Progenitor cell of endocrine pancreas (in vitro differentiated cells): ENCODE measurements at places on chromosomes 3 and 15. TPM values are rescaled to one million over a fixed set of nuclear protein-coding genes. Genes with fewer than 3 reads are reported as not detected.

DNA sequence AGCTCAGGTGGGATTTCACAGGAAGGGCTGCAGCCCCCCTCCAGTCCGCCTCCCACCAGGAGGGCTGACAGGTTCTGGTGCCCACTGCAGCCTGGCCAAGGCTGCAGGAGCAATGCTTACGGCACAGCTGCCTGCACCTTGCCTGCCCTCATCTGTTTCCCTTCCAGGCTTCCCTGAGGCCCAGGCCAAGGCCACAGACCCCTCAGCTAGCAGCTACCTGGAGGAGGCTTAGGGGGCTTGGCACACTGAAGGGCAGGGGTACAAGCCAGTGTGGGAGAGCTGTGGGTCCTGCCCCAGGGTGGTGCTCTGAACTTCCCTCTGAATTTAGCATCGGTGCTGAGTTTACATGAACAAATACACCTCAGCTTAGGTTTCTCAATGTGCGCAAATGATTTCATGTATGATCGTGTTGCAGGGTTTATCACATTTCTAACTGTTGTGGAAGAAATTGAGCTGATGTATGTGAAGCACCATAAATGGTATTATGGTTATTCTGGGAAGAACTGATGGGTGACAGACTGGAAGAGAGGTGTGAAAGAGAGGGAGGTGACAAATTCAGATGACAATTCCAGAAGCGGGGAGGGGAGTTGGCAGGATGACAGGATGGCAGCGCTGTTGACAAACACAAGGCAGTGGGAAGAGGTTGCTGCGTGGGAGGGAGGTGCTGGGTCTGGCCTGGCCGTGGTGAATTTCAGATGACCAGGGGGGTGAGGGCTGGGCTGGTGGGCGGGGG, 6.1 kb downstream of the RHCG start:
- no peaks in the 10 kb centered on the region for H3K4me1 ChIP-seq
- peaks cover 70% of the 10 kb centered on the region for H3K27me3 ChIP-seq
- no peaks in the 10 kb centered on the region for H3K36me3 ChIP-seq
- no peak overlapping the region for H3K4me3 ChIP-seq

DNA sequence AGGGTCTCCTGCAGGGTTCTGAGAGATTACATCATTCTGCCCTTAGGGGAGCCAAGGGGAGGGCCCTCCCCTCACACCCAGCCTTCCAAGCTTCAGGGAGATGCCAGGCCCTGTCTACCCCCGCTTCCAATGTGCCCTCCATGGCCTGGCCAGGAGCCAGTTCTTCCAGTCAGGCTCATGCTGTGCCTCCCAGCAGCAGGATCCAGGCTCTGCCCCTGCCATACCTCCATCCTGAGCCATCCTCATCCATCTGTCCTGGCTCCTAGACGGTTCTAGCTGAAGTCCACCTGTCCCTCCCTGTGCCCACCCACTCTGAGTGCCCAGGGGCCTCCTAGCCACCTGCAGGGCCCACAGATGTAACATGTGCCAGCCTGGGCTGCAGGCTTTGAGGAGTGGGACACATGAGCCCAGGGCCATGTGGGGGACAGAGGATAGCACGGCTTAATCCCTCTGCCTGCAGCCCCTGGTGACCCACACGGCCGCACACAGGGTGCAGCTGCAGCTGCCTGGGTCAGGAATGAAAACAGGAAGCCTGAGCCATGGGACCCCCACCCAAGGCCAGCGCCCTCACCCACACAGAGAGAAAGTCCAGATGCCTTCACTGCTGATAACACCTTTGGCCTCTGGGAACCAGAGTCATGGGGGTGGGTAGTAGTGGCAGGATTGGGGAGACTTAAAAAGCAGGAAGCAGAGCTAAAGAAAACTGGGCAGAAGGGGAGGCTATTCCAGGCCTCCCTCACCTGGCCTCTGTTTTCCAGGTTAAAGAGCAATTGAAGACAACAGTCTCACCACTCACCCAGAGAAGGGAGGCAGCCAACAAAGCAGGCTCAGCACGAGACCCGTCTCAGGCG, 11.8 kb downstream of the PLCD1 start:
- H3K27me3 ChIP-seq = no peaks in the 10 kb centered on the region
- H3K4me3 ChIP-seq = no peak overlapping the region
- no peaks in the 10 kb centered on the region for H3K4me1 ChIP-seq
- no peak for DNase-seq

- DNase-seq = no peak
- H3K27ac ChIP-seq = no peak overlapping the region
- no peak overlapping the region for H3K4me3 ChIP-seq
- H3K4me1 ChIP-seq = no peaks in the 10 kb centered on the region
- no peaks in the 10 kb centered on the region for H3K36me3 ChIP-seq
- H3K27me3 ChIP-seq = peaks cover 3% of the 10 kb centered on the region
Measured at GRCh38 chr3:159191447-159191846, 389.6 kb downstream of the MFSD1 start.

GRCh38 chr15:71344316-71344715, 229.0 kb downstream of the THSD4 start:
- peaks cover 6% of the 10 kb centered on the region for H3K27me3 ChIP-seq
- no peaks in the 10 kb centered on the region for H3K4me1 ChIP-seq
- DNase-seq = no peak
- H3K27ac ChIP-seq = no peak overlapping the region

DNA sequence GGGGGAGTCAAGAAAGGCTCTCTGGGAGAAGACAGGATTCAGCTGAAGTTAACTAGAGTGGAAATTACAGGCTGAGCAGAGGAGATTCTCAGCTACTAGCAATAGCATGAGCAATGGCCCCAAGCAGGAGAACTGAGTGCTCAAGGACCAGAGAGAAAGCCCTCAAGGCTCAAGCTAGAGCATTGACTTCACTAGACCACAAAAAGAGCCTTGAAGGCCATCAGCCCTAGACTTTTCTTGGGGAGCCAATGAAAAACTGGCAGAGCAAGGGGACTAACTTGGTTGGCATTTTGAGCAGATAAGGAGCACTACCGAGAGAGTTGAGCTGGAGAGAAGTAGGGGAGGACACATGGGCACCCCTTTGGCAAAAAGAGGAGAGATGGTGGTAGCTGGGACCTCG, 277.6 kb downstream of the FEZF2 start:
- H3K4me3 ChIP-seq = no peak overlapping the region
- no peak for DNase-seq
- no peaks in the 10 kb centered on the region for H3K27me3 ChIP-seq

The PLSCR4 gene
- total RNA-seq = 9.2 and 10.2 TPM in 2 replicates

The ATP13A5 gene
- total RNA-seq = 0.07 and 0.29 TPM in 2 replicates

The SLC24A5 gene
- not detected in 2 replicates for total RNA-seq

The NPRL2 gene
- total RNA-seq = 25.7 and 31.6 TPM in 2 replicates

The ADAMTS9 gene
- total RNA-seq = 53.8 and 54.2 TPM in 2 replicates

The MEGF11 gene
- total RNA-seq = 0.60 and 1.2 TPM in 2 replicates

The NLGN1 gene
- 5.7 and 6.5 TPM in 2 replicates for total RNA-seq
